Chondrocyte (in vitro differentiated cells): ENCODE measurements at places on chromosomes 6 and 20.

DNA sequence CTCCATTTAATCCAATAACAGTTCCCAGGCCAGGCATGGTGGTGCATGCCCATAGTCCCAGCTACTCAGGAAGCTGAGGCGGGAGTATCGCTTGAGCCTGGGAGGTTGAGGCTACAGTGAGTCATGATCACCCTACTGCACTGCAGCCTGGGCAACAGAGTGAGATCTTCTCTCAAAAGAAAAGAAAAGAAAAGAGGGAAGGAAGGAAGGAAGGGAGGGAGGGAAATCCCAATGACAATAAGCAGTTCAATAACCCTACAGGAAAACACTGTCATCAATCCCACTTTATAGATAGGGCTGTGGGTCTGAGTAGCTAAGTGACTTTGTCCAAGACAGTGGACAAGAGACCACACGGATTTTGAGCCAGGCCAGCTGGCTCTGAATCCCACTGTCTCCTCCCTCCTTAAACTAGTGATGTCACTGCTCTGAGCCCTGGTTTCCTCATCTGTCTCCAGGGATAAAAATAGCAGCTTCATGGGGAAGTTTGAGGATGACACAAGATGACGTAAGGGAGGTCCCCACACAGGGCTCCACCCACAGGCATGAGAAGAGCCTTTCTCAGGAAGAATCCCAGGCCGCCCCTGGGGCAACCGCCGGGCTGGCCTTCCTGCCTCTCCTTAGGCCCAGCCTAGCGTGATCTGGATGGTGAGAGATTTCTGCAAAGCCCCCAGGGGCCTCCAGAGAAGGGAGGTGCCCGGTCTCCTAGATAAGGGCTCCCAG is 7.2 kb upstream of the TRIB3 start:
- H3K4me3 ChIP-seq, result no peak overlapping the region
- peak overlapping the region; percentile 96 for H3K27ac ChIP-seq
- peaks cover 41% of the 10 kb centered on the region for H3K4me1 ChIP-seq
- no peak for DNase-seq

- no peak overlapping the region for H3K27ac ChIP-seq
- H3K4me1 ChIP-seq, result no peaks in the 10 kb centered on the region
- peaks cover 2% of the 10 kb centered on the region for H3K27me3 ChIP-seq
- no peaks in the 10 kb centered on the region for H3K36me3 ChIP-seq
- no peak overlapping the region for H3K4me3 ChIP-seq
Observed at GRCh38 chr20:44407402-44408184, 52.1 kb downstream of the HNF4A start.

DNA sequence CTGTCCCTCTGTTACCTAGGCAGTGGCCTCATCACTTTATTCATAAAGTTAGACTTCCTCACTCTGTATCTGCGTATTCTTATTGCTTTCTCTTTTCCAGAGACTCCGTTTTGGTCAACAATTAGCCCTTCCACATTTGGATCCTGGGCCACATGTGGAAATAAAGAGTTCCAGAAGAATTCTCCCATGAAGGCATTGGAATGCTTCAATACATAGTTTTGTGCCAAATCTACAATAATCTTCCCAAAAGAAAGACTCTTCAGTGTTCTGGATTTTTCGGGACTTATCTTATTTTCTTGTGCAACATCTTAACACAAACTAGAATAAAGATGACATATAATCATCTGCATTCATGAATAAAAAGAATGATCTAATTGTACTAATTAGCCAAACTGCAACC is 187.7 kb upstream of the BMP2 start:
- DNase-seq, result no peak
- peaks cover 2% of the 10 kb centered on the region for H3K27me3 ChIP-seq
- no peak overlapping the region for H3K27ac ChIP-seq

DNA sequence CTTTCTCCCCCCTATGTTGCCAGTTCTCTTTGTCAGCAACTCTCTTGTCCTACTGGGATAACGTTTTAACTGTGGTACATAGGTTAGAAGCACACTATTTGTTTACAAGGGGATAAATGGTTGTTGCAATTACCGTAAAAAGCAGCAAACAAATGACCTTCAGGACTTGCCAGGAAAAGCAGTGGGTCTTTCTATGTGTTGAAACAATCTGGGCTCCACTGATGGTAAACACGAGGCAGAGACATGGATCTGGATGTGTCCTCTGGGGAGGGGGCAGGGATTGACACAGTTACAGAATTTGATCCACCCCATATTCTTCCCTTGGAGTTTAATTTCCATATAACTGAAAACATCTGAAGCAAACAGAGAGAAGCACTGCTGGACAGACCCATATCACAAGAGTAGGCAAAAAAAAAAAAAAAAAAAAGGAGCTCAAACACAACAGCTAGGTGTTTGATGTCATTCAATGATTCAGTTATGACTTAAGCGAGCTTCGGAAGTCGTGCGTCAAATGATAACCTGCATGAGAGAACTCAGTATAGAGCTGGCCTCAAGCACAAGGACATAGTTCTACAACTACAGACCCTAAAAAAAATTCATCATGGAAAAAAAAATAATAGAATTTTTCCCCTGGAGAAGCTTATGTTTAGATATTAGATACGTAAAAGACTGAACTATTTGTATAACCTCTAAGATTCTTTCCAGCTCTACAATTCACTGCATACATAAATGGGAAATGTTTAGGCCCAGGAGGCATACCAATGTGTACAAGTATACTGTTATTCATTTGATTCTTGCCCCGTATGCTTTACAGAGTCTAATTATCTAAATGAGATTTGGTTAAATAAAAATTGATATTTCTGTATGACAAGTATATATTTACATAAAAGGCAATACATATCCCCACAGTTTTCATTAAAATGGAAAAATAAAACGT is 127.7 kb downstream of the ALDH8A1 start:
- H3K36me3 ChIP-seq, result peaks cover 2% of the 10 kb centered on the region
- no peak for DNase-seq
- no peaks in the 10 kb centered on the region for H3K27me3 ChIP-seq
- peaks cover 44% of the 10 kb centered on the region for H3K4me1 ChIP-seq
- H3K4me3 ChIP-seq, result no peak overlapping the region

DNA sequence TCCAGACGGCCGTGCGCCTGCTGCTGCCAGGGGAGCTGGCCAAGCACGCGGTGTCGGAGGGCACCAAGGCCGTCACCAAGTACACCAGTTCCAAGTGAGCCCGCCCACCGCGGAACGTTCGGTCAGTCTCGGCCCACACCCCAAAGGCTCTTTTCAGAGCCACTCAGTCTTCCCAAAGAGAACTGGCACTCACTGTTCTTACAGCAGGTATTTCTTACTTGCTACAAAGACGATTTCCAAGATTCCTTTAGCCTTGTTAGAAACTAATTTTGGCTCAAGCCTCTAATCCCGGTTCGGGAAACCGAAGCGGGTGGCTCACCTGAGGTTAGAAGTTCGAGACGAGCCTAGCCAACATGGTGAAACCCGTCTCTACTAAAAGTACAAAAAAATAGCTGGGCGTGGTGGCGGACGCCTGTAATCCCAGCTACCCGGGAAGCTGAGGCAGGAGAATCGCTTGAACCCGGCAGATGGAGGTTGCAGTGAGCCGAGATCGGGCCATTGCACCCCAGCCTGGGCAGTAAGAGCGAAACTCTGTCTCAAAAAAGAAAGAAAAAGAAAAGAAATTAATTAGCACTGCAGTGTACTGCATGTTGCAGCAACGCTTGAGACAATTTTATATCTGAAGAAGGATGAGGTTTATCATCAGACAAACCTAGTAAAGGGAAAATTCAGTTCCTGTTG is 73.1 kb downstream of the OR2B2 start:
- H3K36me3 ChIP-seq, result peaks cover 6% of the 10 kb centered on the region
- no peak overlapping the region for H3K4me3 ChIP-seq
- no peak for DNase-seq
- H3K27me3 ChIP-seq, result no peaks in the 10 kb centered on the region

DNA sequence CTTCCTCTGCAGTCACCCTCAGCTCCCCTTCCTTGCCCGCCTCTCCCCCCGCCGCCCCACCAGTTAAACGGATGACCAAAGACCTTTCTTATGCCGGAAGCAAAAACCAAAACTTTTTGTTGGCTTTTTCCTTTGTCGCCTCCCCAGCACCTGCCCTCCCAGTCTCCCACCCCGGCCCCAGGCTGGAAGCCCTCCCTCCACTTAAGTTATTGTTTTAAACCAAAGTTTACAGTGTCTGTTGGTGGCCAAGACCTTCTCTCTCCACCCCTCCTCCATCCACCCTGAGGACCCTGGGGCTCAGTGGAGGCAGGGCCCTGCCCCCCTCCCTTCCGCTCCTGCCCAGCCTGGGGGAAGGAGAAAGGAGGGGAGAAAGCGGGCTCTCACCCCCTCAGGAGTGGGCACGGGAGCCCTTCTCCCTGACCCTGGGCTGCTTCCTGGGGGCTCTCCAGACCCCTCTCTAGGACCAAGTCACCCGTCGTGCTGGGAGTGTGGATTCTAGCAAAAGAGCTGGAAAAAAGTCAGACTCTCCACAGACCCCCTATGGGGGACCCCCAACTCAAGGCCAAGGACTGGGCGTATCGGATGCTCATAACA is 38.3 kb upstream of the MDFI start:
- no peak overlapping the region for H3K27ac ChIP-seq
- peak; percentile 66 for DNase-seq
- no peak overlapping the region for H3K4me3 ChIP-seq
- H3K27me3 ChIP-seq, result no peaks in the 10 kb centered on the region
- peaks cover 5% of the 10 kb centered on the region for H3K36me3 ChIP-seq

- no peak overlapping the region for H3K27ac ChIP-seq
- H3K27me3 ChIP-seq, result peaks cover 10% of the 10 kb centered on the region
- H3K4me3 ChIP-seq, result no peak overlapping the region
- DNase-seq, result no peak
- H3K4me1 ChIP-seq, result peaks cover 18% of the 10 kb centered on the region
- H3K36me3 ChIP-seq, result no peaks in the 10 kb centered on the region
Observed at GRCh38 chr6:127547904-127548649, 28.9 kb upstream of the C6orf58 start.

GRCh38 chr6:14058735-14059134 is 58.8 kb upstream of the CD83 start:
- H3K36me3 ChIP-seq, result no peaks in the 10 kb centered on the region
- H3K27me3 ChIP-seq, result no peaks in the 10 kb centered on the region
- no peak overlapping the region for H3K4me3 ChIP-seq

GRCh38 chr20:35248641-35249475 is 22.4 kb downstream of the MMP24 start:
- DNase-seq, result no peak
- no peak overlapping the region for H3K4me3 ChIP-seq
- no peak overlapping the region for H3K27ac ChIP-seq
- peaks cover 2% of the 10 kb centered on the region for H3K36me3 ChIP-seq

GRCh38 chr20:41029150-41029901 is 704 bp downstream of the TOP1 start:
- H3K27ac ChIP-seq, result peak overlapping the region; percentile 98
- H3K27me3 ChIP-seq, result no peaks in the 10 kb centered on the region

- peaks cover 10% of the 10 kb centered on the region for H3K4me1 ChIP-seq
- H3K27ac ChIP-seq, result no peak overlapping the region
- H3K4me3 ChIP-seq, result no peak overlapping the region
Observed at GRCh38 chr6:6925391-6926164, 182.2 kb upstream of the RREB1 start.

DNA sequence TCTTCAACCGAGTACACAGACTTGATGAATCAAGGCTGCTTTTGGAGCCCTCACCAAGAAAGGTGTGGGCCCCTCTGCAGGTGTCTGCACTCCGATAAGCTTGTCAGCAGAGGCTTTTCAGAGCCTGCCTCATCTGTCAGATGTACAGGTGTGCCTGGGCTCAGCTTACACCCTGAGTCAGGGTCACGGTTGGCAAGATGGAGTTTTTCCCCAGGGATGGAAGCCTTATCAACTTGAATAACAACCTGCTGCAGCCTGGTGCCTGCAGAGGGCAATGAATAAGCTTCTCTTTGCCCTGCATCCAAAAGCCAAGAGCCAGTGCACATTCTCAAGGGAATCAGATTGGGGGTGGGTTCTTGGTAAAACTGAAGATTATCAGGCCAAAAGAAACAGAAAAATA is 427.1 kb downstream of the CD83 start:
- no peak overlapping the region for H3K27ac ChIP-seq
- H3K4me3 ChIP-seq, result no peak overlapping the region
- H3K4me1 ChIP-seq, result peaks cover 15% of the 10 kb centered on the region
- H3K27me3 ChIP-seq, result peaks cover 6% of the 10 kb centered on the region
- DNase-seq, result no peak

DNA sequence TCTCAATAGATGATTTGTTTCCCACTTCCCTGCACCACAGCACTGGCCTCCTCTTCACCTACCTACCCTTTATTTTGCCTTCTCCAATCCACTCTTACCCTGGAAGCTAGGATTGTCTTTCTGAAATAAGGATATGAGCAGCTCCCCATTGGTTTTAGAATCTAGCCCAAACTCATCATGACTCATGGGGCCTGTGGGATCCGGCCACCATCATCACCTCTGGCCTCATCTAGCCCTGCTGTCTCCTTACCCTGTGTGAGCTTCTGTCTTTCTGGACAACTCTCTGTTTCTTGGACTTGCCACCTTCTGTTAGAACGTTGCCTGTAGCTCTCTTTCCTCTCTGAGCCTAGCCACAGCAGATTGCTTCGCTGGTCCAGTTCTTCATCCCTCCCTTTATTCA is 277.1 kb downstream of the PAX1 start:
- no peak for DNase-seq
- H3K4me3 ChIP-seq, result no peak overlapping the region
- H3K27me3 ChIP-seq, result no peaks in the 10 kb centered on the region

DNA sequence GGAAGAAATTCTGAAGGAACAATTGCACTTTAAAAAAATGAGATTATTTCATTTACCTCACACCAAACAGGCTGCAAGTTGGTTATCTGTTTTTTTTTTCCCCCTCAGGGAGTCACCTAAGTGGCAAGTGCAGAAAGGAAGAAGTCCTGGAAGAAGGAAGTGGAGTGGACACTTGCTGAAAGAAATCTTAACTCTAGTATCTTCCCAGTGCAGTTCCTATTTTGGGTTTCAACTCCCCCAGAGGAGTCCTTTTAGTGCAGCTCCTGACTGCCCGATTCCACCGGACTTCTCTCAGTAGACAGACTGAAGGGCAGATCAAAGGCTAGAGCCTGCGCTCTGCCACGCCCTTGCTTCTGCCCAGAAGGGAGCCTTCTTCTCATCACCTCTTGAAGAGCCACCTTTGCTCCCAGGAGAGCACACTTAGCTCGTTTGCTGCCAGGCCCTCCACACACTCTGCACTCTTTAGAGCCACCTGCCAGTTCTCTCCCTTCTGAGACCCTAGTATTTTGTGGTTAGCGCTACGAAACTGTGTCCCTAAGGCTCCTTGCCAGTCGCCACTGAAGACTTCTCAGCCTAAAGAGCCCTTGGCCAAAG is 4.9 kb downstream of the MTCL3 start:
- no peak overlapping the region for H3K27ac ChIP-seq
- H3K4me1 ChIP-seq, result peaks cover 25% of the 10 kb centered on the region
- peaks cover 6% of the 10 kb centered on the region for H3K36me3 ChIP-seq
- H3K4me3 ChIP-seq, result peak overlapping the region; percentile 75

GRCh38 chr6:157645201-157645795 is 177.7 kb upstream of the SNX9 start:
- no peak for DNase-seq
- H3K27ac ChIP-seq, result no peak overlapping the region
- H3K36me3 ChIP-seq, result peaks cover 2% of the 10 kb centered on the region
- H3K4me1 ChIP-seq, result peaks cover 5% of the 10 kb centered on the region
- no peak overlapping the region for H3K4me3 ChIP-seq
- no peaks in the 10 kb centered on the region for H3K27me3 ChIP-seq
